ENCODE measurements at places on chromosomes 7 and 10. TPM values are rescaled to one million over a fixed set of nuclear protein-coding genes. Genes with fewer than 3 reads are reported as not detected.

PALS2 gene
- total RNA-seq, result 37.4 TPM

DNA sequence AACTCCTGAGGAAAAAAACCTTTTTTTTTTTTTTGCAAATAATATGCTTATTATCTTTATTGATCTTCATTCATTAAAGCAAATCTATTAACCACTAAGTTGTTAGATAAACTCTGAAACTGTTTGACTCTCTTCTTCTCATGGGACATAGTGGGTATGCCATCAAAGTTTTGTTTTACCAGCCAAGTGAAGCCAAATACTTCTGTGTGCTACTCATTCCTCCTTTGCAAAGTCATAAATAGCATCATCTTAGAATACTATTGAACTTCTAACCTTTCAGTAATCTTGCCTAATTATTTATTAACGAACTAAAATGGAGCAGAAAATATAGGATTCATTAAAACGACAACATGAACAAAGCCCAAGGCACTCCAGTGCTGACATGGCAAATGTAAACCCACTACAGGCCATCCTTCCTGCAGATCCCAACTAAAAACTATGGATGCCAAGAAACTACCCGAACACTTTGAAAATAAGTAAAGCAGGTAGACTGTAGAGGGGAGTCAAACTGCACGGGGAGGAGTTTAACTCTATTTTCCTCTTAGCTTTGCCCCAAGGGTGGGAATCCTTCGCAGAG is 61.2 kb upstream of the ODAD2 start:
- DNase-seq, result no peak

- DNase-seq, result no peak
These were observed 8.4 kb downstream of the PRF1 start for GRCh38 chr10:70594161-70594560.

GRCh38 chr10:77606751-77607150 is 30.9 kb downstream of the KCNMA1 start:
- DNase-seq, result peak; percentile 23

DNA sequence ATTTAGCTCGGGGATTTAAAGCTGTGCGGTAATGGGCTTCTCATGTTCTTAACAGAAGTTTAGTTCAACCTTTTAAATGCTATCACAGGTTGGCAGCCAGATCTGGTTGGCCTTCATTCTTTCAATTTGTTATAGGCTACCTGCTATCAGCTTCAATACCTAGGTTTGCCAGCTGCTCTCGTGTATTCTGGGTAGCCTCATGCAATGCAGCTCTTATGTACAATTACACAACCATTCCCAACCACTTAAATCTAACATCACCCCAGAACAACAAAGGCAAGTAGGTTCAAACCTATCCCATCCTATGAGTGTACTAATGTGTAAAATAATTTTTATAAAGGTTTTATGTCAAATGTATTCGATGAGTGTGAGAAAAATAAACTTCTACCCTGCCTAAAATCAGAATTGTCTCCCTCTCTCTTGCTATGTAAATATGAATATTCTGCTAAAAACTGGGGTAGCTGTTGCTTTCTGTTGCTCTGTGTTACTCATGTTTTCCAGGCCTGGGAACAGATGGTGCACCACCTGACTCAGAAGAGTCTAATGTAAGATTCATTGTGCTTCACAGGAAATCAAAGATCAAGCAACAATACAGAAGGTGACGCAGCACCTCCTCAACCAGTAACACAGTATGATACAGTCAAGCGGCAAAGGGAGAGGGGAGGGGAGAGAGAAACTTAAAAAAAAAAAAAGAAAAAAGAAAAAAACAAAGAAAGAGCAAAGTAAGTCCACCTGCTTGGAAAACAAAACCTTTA is 188.6 kb downstream of the ETV1 start:
- DNase-seq, result no peak

DNA sequence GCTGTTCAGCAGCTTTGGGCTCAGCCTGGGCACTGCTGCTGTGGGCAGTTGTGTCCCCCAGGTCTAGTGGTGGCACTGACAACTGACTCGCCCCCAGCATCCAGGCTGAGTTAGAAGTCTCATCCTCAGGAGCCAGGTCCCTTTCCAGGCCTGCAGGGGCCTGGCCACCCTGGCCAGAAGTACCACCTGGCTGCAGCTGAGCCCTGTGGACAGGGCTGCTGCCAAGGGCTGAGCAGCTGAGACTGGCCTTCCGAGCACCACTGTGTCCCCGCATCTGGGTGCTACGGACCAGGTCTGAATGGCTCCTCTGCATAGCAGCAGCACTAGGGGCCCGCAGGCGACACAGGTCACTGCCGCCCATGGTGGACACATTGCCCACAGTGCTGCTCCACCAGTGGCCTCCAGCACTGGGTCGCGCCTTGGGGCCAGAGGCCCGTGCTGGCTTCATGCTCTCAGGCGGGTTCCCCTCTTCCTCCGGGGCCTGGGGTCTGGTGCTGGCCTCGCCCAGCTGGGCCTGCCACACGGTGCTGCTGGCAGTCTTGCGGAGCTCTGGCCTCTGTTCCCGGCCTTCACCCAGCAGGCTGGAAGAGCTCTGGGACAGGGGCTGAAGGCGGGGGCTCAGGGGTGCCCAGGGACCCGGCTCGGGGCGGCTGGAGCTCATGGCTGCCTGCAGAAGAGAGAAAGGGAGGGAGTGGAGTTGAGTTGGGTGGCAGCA is 6.2 kb downstream of the GPRIN2 start:
- peak; percentile 84 for DNase-seq

DNA sequence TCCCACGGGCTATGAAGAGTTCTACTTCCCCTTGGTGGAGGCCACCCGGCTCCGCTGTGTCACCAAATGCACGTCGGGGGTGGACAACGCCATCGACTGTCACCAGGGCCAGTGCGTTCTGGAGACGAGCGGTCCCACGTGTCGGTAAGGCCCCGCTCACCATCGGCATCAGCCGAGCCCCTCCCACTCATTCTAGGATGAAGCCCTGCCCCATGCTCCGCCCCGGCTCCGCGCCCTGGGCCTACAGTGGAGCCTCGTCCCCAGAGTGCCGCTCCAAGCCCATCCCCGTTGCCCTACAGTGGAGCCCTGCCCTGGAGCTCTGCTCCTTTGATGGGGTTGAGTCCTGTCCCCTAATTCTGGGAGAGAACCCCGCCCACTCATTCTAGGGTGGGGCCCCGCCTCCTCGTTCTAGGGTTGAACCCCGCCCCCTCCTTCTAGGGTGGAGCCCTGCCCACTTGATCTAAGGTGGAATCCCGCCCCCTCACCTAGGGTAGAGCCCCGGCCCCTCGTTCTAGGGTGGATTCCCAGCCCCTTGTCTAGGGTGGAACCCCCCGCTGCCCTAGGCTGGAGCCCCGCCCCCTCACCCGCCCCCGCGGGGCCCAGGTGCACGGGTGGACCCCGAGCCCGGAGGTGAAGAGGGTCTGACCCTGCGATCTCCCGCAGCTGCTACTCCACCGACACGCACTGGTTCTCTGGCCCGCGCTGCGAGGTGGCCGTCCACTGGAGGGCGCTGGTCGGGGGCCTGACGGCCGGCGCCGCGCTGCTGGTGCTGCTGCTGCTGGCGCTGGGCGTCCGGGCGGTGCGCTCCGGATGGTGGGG is 3.4 kb upstream of the MUC12 start:
- DNase-seq, result peak; percentile 92

Measured in posterior vena cava (tissue), 2 donors.